ENCODE measurements at places on chromosomes 5 and 9.

DNA sequence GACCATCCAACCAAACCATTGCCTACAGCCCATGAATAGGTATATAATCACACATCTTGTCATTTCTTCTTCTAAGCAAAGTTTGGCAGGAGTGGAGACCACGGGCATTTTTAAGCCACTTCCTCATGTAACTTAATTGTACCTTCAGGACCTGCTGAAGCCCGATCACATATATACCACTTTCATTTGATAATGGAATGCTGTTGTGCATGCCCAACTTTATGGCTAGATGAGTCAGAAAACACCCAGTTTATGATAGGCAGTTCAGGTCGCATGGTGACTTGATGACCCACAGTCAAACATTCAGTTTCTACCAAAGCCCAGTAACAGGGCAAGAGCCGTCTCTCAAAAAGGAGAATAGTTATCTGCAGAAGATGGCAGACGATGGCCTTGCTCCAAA, 2295.0 kb upstream of the ACO1 start:
- no peak for DNase-seq

DNA sequence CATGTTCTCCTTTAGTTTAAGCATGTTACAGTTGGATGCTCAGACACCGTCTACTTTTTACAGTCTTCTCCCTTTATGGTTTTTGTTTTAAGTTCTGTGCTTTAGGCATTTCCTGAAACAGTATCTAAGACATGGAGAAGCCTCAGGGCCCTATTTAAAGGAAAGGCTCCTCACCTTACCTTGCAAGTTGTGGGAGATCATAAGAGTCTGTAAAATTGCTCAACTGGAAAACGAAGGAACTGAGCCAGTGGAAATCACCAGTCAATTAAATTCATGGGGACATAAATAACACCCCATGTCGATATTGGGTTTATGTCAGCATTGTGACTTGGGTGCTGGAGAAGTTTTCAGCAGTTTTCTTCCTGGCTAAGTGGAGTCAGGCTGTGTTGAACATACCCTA, 239.2 kb downstream of the KIF4B start:
- no peak for DNase-seq

DNA sequence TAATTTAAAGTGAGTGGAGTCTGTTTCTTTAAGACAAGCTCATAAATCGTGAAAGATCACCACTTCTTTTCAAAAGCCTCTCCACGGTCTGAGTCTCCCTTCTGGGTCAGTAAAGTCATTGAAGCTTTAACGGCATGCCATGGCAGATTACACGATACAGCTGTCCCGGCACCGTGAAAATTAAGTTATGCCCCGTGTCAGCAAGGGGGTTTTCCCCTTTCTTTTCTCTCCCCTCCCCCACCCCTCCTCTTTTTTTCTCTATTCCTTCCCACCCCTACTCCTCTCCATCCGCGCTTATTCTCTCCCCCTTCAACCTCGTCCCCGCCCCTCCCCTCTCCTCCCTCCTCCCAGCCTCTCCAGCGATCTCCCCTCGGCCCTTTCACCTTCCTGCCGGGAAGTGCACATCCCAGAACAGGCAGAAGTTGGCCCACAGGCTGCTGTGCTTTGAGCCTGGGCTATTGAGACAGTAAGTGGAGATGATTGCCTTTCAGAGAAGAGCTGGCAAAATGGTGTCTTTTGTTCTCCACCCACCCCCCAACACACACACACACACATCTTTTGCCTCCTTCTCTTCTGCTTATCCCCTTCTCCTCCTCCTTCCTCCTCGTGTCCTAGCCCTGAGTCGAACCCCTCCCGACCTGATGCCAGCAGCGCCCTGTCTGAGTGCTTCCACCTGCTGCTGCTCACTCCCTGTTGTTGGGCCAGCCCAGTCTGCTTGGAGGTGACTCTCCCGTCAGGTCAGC, 44.1 kb downstream of the GAS1 start:
- DNase-seq, result no peak

DNA sequence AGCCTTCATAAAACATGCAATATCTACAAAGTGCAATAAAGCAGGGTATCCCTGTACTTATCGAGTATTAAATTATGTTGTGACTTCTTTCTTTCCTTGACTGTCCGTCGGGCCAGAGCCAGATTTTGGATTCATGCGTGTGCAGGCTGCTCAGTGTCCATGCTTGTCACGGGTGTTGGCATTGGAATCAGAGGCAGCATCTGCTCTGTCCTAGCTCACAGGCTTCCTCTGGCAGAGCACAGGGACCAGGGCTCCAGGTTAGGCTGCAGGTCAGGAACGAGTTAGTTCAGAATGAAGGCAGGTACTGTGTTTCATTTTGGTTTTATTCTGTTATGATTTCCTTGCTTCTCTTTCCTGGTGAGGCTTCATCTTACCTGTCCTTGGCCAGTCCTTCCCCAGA, 249.8 kb downstream of the AUH start:
- DNase-seq, result no peak

DNA sequence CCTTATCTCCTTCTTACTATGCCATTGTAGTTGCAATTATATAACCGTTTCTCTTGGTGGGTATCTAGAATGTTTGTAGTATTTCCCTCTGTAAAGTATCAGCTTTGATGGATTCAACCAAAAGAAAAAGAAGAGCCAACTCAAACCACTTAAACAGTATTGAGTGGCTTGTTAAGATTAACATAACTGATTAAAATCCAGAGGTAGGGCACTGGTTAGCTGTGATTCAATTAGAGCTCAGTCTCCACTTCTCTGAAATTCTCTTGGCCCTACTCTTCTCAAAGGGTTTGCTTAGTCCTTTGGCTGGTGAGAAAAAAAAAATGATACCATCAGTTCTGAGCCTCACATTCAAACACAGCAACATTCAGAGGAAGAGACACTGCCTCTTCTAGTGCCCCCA, 37.0 kb downstream of the TYRP1 start:
- no peak for DNase-seq

GRCh38 chr5:98483301-98483685, 290.2 kb upstream of the RGMB start:
- no peak for DNase-seq

DNA sequence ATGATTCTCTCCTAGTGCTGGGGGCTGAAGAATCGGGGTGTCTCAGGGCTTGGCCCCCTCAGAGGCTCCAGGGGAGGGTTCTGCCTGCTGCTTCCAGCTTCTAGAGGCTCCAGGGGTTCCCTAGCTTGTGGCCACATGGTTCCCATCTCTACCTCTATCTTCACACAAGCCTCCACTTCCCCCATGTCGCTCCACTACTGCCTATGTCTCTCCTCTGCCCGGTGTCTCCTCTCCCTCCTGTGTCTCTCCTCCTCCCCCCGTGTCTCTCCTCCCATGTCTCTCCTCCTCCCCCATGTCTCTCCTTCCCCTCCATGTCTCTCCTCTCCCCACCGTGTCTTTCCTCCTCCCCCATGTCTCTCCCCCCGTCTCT, 12.2 kb upstream of the RNU6ATAC start:
- DNase-seq, result no peak

- no peak for DNase-seq
Observed at GRCh38 chr9:36924071-36924470, 110.0 kb downstream of the PAX5 start.

DNA sequence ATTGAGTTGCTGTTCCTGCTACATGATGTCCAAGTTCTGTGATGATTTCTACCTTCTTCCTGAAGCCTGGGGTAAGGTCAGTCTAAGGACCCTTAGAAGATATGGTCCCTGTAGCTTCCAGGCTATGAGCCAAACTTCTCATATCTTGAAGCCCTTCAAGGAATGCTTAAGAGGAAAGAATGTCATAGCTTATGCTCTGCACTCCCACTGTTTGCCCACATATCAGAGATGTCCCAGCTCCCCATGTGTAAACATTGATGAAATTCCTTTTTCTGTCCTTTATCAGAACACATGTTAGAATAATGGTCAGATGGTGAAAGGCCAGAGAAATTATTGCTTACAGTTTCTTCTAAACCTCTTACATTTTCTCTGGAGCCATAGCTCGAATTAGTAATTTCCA, 41.4 kb upstream of the RUSC2 start:
- DNase-seq, result no peak

DNA sequence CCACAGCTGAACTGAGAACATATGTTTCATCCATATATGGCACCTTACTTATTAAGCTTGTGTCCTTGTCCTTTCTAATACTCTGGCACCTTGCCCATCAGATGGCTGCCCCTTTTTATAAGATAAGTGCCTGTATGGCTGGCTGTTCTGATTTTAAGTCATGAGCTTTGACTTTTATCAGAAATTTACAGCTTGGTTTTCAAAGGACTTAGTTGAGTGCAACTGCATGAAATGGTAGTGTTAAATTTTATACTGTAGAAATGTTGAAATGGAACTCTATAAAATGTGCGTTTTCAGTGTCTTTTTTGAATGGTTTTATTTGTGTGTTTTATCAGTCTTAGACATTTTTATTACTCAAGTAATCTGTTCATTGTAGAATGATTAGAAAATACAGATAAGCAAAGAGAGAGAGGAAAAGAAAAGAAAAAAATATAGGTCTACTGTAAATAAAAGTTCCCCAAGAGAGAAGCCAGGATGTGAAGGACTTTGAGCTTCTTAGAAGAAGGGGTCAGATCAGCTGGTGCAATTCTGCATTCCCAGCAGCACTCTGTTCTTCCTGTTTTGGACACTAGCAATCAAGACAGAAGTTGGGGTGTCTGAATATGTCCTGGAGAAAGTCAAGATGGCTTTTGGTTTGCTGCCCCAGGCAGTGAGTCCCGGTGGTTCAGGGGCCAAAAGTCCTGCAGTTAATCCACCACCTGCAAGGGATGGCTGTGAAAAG, 38.9 kb downstream of the ARHGAP26 start:
- no peak for DNase-seq

- no peak for DNase-seq
Observed at GRCh38 chr5:113527746-113528145, 14.3 kb downstream of the YTHDC2 start.

All from hypothalamus (tissue), 51 donors.